Panc1 (cell line): ENCODE measurements at places on chromosomes 6 and 20.

GRCh38 chr20:49612127-49612738 lies 44.3 kb upstream of the PTGIS start:
- DNase-seq: no peak

- DNase-seq: no peak
Observed at GRCh38 chr20:49674383-49675352, 39.0 kb downstream of the B4GALT5 start.

- no peak for DNase-seq
Observed at GRCh38 chr6:113979937-113980336, 9.0 kb upstream of the HDAC2 start.

DNA sequence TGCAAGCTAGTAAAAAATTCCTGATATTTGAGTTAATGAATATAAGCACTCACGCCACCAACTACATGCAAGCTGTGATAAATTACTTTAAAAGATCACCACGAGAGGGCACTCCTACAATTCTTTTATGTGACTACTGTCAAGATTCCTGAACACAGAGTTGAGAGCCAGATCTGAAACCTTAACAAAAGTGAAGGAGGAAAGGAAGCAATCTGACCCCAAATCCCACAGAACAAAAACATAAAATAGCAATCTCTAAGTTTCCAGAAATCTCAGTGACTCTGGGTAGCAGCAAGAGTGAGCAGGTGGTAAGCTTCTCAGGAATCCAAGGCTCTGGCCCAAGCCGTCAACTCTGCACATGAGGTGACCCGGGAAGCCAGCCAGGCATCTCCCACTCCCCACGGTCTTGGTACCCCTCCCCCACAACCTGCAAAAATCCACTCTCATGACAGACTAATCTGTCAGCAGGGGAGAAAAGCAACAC lies 55.1 kb downstream of the STAU1 start:
- peak; percentile 18 for DNase-seq

GRCh38 chr6:46677314-46677654 lies 10.4 kb upstream of the TDRD6 start:
- no peak for DNase-seq

DNA sequence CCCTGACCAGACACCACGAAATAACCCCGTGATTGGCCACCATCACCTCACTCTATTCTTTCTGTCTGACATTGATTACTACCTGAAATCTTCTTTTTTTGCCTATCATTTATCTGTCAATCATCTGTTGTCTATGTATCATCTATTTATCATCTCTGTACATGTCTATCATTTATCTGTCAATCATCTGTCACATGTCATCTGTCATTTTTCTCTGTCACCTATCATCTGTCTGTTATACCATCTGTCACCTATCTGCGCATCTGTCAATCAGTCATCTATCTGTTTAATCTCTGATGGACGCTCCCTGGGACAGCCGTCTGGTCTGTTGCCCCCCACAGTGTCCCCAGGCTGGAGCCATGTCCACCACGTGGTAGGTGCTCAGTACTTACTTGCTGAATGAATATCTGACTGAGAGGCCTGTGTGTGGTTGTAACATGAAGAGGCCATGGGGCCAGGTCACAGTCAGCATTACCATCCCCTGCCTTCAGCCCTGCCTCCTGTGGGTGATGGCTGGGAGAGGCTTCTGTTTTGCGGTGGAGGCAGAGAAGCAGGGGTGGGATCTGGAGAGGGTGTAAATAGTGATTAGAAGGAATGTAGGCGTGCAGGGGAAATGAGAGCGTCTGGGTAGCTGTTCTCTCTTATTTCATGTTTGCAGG lies 302.7 kb downstream of the QKI start:
- DNase-seq: no peak

- DNase-seq: no peak
Observed at GRCh38 chr6:123518441-123519188, 118.1 kb downstream of the TRDN start.
